Endodermal cell (in vitro differentiated cells): ENCODE measurements at places on chromosomes 7 and 10. TPM values are rescaled to one million over a fixed set of nuclear protein-coding genes. Genes with fewer than 3 reads are reported as not detected.

HOGA1 gene
- 0.15 and 0.43 TPM in 2 replicates for total RNA-seq

TRPV5 gene
- total RNA-seq: 0.22 to 0.42 TPM in 2 of 3 replicates, not detected in the other

BICC1 gene
- 0.34 and 0.40 TPM in 2 replicates for total RNA-seq

PDK4 gene
- 0.40 to 0.55 TPM (median 0.42 TPM) in 3 replicates for total RNA-seq

PNLIPRP2 gene
- 0.50 and 0.79 TPM in 2 replicates for total RNA-seq

MYOF gene
- total RNA-seq: 70.6 and 93.8 TPM in 2 replicates

SLC26A4 gene
- total RNA-seq: 0.16 TPM in 1 of 2 replicates, not detected in the other

NACAD gene
- total RNA-seq: 5.8 to 11.7 TPM (median 5.8 TPM) in 3 replicates

CALML5 gene
- total RNA-seq: not detected in 2 replicates

CAPZA2 gene
- total RNA-seq: 128 to 148 TPM (median 133 TPM) in 3 replicates

EIF3B gene
- 166 to 172 TPM (median 171 TPM) in 3 replicates for total RNA-seq

CRPPA gene
- total RNA-seq: 2.9 to 3.7 TPM (median 2.9 TPM) in 3 replicates

IMMP2L gene
- 17.9 to 20.4 TPM (median 19.4 TPM) in 3 replicates for total RNA-seq

DNA sequence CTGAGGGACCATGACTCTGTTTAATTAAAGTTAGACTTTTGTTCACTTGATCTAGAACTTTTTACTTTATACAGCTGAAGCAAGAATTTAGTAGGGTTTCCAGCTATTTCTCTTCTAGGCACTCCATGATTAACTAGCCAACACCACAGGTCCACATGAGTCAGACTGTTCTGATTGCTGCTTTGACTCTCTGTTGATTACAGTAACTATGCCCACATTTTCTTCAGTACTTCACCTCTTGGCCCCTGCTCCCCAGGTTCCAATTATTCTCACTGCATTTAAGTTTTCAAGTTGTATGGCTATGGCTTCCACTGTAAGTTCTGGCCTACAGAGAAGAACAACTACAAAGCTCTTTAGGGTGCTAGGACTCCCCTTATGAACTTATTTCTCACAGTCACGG lies 737.2 kb upstream of the IGFBP3 start:
- DNase-seq: no peak

GRCh38 chr10:7261351-7261750 lies 149.5 kb downstream of the SFMBT2 start:
- no peak for DNase-seq

DNA sequence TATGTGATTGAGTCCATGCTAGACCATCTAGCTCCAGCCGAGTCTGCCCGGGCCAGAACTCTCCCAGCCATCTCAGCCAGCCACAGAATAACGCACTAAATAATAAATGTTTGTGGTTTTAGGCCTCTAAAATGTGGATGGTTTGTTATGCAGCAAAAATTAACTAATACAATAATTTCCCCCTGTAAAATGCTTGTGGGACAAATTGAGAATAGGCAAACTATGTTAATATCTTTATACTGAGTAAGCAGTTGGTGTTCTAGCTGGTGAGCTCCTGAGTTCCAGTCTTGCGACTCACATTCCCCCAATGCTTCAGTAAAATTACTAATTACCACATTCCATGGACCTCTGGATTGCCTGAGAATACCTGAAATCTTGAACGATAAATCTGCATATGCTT lies 316.8 kb upstream of the NFE2L3 start:
- no peak for DNase-seq

GRCh38 chr7:150855476-150856302 lies 3.4 kb downstream of the AOC1 start:
- peak; percentile 43 for DNase-seq

GRCh38 chr10:25263931-25264330 lies 89.1 kb downstream of the GPR158 start:
- no peak for DNase-seq

GRCh38 chr10:103895411-103896186 lies 22.4 kb downstream of the STN1 start:
- DNase-seq: no peak

GRCh38 chr10:120493411-120494312 lies 36.6 kb downstream of the PLPP4 start:
- peak; percentile 12 for DNase-seq

DNA sequence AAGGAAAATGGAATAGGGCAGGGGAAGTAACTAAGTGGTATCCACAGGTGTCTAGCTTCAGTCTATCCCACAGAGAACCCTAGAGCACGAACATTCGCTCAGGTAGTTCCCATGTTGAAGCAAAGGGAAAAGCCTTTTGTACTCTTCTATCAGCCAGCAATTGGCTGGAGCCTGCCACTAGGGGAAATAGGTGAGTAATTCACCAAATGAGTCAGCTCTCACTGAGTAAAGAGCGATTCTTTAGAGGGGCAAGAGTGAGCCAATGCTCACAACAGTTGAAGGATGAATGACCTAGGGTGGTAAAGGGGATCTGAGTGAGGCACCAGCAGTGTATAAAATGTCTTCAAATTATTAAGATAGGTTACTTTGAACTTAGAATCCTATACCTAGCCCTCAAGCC lies 94.1 kb upstream of the ZNF800 start:
- DNase-seq: peak; percentile 65

DNA sequence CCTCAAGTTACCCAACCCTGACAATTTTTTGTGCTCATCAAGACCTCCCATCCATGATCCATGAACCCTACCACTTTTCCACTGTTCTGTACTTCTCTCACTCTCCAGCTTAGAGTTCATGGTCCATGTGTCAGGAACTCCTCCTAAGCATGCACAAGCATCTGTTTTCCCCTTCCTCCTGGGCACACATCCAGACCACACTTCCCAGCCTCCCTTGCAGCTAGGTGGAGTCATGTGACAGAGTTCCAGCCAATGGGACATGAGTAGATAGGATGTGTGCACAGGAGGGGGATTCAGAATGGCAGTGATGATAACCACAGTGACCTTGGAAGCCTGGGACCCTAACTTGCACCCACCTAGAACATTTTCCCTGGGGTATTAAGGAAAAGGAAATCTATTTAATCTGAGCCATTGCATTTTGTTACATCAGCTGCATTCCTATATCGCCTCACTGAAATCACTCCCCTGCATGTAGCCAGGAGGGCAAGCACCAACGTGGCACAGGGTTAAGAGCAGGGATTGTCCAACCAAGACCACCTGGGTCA lies 9.6 kb upstream of the FRMPD2 start:
- DNase-seq: no peak

GRCh38 chr10:106158241-106158640 lies 1006.3 kb downstream of the SORCS1 start:
- DNase-seq: no peak

DNA sequence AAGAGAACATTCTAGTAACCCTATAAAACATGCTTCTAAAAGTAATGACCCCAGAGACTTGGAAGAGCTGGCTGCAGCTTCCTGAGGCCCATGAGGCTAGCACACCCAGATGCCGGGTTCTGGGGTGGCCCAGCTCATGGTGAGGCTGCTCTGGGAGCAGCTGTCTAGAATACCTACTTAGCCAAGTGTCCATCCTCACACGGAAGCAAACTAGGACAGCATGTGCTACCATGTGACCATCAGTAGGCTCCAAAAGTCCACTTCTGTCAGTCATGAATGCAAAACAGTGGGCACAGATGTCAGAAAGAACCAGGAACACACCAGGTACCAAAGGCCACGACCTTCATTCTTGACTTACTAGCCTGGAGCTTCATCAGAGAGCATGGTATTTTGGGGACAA lies 32.4 kb downstream of the CTBP2 start:
- DNase-seq: no peak

- DNase-seq: no peak
Observed at GRCh38 chr7:66036788-66037187, 38.8 kb upstream of the ASL start.

DNA sequence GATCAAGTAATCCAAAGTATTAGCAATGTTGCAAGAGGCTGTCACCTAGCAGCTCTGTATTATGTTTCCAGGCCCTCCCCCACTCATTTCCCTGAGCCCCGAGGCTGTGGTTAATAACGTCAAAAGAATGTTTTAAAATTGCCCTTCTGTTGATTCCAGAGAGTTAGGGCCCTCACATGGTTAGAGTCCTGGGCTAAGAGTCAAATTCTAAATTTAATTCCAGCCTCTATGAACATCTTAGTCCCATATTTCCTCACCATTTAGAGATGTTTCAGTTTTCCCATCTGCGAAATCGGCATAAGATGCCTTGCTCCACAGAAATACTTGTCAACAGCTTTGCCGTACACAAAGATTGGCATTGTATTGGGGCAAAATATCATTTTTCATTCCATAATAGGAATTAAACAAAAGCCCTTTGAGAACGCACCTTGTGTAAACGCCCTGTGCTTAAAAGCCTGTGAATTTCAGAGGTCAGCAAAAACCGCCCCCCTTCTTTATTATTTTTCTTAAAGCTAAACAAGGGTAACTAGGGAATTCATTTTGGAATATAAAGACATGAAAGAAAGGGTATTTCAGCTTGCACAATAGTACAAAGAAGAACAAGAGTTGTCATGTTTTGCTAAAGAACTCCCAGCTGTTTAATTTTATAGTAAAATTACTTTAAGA lies 135.8 kb downstream of the ARID5B start:
- no peak for DNase-seq

GRCh38 chr7:19663816-19664462 lies 44.9 kb downstream of the POLR1F start:
- no peak for DNase-seq

GRCh38 chr10:95648138-95648537 lies 8.4 kb downstream of the ALDH18A1 start:
- no peak for DNase-seq

GRCh38 chr10:103752680-103753248 lies 102.6 kb downstream of the SH3PXD2A start:
- DNase-seq: peak; percentile 69

GRCh38 chr10:119251315-119251708 lies 43.9 kb downstream of the GRK5 start:
- DNase-seq: no peak

- no peak for DNase-seq
Observed at GRCh38 chr7:27946351-27946750, 206.4 kb downstream of the TAX1BP1 start.

GRCh38 chr7:30988351-30989005 lies 24.7 kb downstream of the GHRHR start:
- peak; percentile 67 for DNase-seq

GRCh38 chr7:154375956-154376355 lies 323.8 kb downstream of the DPP6 start:
- no peak for DNase-seq

DNA sequence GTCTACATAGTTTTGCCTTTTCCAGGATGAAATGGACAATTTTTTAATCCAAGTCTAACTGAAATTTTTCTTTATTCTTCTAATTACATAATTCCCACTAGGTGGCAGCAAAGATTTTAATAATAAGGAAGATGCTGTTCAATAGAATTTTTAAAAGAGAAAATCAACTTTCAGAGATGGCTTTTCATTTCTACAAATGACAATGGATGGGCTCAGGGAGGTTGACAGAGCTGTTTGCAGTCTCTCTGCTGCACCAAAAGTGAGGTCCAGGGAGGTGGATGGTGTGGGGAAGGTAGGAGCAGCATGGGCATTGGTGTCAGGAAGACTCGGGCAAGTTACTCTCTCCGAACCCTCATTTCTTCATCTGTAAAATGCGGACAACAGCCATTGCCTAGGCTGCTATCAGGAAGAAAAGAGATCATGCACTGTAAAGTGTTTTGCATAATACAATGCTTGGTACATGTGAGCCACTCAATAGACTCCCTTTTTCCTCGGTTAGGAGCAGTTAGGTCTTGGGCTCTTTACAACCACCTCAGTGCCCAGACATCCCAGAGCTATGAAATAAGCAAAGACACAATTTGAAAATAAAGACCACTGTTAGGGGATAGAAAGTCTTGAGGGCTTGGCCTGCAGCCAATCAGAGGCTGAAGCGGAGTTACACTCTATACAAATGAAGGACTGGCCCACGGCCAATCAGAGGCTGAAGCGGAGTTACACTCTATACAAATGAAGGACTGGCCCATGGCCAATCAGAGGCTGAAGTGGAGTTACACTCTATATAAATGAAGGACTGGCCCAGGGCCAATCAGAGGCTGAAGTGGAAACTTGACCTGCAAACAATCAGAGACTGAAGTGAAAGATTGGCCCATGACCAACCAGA lies 107.1 kb downstream of the ABLIM1 start:
- DNase-seq: no peak

GRCh38 chr10:124322191-124322980 lies 96.3 kb downstream of the OAT start:
- peak; percentile 39 for DNase-seq

DNA sequence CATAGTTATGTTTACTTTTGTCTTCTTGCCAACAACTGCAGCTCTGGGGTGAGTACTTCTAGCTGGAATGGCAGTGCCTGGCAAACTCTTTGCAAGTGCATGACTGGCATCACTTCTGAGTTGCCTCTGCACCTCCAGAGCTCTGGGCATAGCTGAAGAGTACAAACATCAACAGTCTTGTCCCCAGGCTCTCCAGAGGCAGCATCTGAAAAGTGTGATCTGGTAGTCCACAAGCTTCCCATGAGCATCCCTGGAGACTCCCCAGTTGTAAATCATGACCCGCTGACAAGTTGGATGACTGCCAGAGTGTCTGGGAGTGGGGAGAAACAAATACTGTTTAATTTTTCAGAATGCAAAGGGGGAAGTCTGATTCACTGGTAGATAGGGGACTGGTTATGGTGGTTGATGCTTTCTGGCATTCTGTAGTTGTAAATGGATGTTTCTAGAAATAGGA lies 138.9 kb upstream of the CDK13 start:
- DNase-seq: no peak

GRCh38 chr10:113441220-113441619 lies 111.6 kb upstream of the HABP2 start:
- no peak for DNase-seq

DNA sequence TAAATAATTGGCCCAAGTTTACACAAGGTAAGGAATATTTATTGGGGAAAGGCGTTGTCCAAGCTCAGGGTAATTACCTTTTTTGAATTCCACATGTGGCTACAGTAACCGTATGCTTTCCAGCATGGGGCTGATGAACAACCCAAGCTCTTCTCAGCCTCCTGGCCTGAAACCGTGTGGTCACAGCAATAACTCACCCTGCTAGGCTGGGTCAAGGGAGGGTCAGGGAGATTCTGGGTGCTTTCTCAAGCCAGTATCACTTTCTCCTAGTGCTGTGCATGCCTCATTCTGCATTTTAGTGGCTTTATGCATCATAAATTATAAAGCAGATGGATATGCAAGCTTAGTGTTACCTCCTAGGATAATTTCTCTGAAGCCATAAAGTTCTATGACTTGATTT lies 273.9 kb downstream of the PAXIP1 start:
- no peak for DNase-seq

DNA sequence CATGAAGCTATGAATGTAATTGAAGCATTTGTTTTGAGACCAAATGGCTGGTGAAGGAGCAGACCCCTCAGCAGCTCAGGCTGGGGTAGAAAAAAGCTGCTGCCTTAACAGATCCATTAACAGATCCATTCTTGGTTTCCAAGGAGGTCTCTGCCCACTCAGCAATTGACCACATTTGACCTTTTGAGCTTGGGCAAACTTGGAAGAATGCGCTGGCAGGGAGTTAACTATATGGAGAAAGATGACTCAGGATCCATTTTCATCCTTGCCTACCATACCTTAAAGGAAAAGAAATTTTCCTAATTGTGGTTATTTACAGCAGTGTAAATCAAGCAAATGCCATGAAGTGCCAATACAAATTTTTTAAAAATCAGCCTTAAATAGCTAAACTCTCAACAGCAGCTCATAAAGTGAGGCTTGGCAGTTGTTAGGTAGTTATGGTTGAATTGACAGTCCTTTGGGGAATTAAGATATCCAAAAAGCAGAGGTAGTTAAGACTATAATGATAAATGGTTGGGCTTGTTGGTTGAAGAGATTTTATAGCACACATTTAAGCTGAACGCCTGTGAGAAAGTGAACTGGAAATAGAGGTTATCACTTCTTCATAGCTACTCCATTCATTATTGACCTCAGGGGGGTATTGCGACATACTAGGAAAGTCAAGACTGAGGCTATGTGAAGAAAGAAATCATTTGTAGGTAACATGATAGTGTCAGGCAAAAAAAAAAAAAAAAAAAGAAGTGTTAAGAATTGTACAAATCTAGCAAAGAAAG lies 83.9 kb downstream of the MKX start:
- no peak for DNase-seq
